ENCODE measurements at places on chromosomes 7 and 10.

GRCh38 chr7:14786314-14786895, 116.1 kb downstream of the DGKB start:
- no peak for DNase-seq

- DNase-seq, result peak; percentile 22
Observed at GRCh38 chr10:133347710-133348517, 741 bp downstream of the PRAP1 start.

DNA sequence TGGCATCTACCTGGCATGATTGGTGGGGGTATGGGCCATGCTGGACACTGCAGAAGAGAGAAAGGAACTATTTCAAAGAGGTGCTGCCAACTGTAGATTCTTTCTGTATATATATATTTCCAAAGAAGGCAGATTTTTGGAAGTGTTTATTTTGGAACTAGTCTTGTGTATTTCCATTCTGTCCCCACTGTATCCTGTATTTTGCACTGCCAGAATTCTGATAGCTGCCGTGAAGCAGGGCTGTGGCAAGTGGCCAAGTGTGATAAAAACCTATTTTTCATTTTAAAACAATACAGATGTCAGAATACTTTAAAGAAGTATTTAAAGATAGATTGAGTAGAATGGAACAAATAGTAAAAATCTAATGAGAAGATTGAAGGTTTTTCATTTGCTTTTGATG, 17.1 kb downstream of the MCU start:
- DNase-seq, result no peak

DNA sequence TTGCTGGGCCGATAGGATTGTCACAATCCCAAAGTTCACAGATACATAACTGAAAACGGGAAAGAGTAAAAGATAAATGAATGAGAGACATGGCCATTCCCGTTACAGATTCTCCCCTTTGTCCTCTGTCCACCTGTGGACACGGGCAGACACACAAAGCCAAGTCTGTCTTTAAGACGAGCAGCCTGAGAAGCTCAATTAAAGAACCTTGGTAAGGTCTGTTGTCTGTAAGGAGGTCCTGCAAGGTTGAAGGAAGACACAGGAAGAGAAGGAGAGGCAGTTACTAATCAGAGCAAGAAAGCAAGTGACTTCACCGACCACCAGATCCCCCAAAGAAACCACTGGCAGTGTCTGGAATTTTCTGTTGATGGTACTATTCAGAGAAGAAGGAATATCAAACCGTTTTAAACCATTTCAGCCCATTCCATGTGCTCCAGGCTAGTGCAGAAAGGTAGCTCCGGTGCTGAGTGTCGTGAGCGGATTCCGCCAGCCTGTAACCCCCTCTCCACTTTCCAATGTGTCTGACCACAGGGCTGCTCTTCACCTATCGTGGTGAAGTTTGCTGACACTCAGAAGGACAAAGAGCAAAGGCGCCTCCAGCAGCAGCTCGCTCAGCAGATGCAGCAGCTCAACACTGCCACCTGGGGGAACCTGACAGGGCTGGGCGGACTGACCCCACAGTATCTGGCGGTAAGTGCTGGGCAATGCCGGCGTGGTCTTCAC, 252.6 kb downstream of the CELF2 start:
- DNase-seq, result peak; percentile 81

DNA sequence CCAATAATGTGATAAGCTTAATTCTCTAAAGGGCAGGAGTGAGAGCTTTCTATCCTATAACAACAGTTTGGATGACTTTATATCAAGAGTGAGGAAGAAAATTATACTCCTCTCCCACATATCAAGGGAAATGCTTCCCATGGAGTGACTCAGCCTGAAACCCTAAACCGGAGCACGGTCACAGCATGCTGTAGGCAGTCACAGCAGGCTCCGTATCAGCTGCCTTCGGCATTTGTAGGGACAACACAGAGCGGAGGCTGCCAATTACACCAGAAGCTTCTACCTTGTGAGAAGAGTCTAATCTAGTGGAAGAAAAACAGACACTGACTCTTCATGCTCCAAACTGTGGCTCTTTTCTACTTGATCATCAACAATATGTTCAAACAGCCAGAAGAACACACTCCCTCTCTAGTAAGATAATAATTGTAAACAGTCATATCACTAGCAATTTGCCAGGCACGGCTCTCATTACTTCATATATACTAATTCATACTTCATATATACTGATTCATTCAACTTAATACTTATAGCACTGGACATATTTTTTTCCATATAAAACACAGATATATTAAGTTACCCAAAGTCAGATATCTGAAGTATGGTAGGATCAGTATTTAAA, 65.9 kb downstream of the DGKB start:
- DNase-seq, result no peak

DNA sequence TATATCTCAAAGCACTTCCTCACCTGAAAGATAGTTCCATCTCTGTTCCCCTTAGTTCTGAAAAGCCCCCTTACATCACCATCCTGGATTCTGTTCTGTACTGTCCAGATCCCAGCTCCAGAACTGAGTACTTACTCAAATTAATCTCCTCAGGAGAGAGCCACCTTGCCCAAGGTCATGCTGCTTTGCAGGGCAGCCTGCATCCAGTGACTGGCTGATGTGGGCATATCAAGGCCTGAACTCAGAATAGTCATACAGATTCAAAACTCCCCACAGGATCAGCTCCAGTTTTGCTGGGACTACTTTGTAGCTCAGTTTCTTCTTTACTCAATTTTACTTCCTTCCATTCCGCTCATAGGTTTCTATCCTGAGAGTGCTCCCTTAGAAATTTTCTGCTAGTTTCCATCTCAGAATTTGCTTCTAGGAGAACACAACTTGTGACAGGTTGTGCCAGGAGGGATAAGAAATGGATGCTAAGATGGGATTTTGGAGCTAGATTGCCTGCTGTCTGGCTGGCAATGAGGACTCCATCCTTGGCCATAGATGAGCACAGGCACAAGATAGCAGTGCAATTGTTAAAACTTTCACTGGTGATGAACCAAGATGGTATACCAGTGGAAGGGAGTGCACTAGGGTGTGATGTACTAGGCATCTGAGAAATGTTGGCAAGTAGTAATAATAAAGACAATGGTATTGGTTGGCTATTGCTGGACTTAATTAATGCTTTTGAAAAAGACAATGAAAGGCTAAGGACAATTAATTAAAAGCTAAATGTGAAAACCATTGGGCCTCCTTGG, 17.3 kb downstream of the SRGN start:
- DNase-seq, result no peak

- DNase-seq, result no peak
Observed at GRCh38 chr10:92894081-92894655, 45.8 kb downstream of the EXOC6 start.

GRCh38 chr10:118272149-118272721, 69.9 kb downstream of the FAM204A start:
- DNase-seq, result no peak
